ENCODE measurements at places on chromosomes 6 and 20.

DNA sequence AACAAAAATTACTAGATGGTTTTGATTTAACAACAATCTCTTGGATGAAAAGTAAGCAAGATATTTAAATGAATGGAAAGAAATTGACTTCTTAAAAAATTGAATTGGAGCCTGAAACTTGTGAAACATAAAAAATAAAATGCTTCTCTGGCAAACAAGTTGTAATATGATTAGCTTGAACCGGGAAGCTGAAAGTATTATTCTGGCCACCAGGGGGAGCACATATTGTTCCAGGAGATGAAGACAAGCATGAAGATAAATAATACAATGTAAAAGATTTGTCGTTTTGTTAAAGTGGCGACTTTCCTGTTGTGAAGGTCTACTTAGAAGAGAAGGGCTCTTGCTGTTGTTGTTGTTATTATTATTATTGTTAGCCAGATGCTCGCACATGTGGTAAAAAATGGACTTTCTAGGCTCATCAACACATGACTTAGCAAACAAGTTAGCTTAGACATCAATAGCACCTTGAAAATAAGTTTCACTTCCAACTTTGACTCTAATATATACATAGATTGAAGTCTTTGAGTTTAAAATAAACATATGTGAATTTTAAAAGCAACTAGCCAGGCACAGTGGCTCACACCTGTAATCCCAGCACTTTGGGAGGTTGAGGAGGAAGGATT lies 14.2 kb downstream of the PAX1 start:
- DNase-seq: no peak

- no peak for DNase-seq
These were observed 45.5 kb downstream of the EIF2S2 start for GRCh38 chr20:34066476-34067090.

GRCh38 chr20:20009784-20010253 lies 7.3 kb upstream of the NAA20 start:
- no peak for DNase-seq

DNA sequence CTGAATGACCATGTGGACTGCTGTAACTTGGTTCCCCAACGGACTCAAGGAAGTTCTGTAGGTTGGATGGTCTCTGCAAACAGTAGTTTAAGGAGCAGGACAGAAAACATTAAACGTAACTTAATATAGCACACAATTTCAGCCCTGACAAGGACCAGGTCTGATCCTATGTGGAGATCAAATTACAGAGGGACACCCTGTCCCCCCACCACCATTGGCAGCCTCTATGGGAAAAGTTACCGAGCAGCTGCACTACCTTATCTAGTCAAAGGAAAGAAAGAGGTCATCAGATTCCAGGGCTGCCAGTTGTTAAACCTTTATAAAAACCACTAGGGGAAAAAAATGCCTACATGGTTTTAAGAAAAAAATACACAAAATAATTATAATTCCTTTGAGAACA lies 191.5 kb upstream of the RSPO3 start:
- DNase-seq: no peak

Measured in activated CD8-positive, alpha-beta memory T cell treated with anti-CD3 and anti-CD28 coated beads for 4 hours (primary cell).